ENCODE measurements at places on chromosomes 6 and 20. TPM values are rescaled to one million over a fixed set of nuclear protein-coding genes. Genes with fewer than 3 reads are reported as not detected.

DNA sequence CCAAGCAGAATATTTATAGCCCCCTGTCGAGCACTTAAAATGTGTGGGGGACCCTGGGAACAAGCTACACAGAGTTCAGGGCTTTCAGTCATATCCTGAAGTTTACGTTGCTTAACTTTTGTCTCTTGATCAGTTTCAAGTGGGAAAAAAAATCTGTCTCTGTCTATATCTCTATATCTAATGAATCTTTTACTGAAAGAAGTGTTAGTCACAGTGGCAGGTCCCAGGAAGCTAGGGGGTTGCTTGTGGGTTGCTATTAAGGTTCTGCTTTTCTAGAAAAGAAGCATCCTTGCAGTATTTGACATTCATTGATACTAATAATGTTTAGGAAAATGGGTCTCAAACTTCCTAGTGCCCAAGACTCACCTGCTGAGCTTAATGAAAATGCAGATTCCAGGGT is 76.7 kb upstream of the CLDN20 start:
- DNase-seq = no peak

DNA sequence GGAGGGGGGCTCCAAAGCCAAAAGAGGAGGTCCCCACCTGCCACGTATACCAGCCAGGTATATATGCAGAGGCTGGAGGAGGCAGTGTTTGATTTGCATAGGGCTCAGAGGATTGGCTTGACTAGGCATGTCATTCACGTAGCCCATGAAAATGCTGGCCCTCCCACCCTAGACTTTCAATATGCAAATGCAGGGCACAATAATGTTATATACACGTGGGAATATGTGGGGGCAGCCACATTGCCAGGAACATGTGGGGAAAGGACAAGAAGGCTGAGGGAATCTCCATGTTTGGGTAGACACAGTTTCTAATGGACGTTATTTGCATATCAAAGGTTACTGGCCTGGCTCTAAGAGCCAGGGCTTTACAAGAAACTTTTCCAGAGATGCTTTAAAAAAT is 301.8 kb downstream of the FARS2 start:
- DNase-seq = no peak

CRISP3 gene
- not detected for total RNA-seq

DNA sequence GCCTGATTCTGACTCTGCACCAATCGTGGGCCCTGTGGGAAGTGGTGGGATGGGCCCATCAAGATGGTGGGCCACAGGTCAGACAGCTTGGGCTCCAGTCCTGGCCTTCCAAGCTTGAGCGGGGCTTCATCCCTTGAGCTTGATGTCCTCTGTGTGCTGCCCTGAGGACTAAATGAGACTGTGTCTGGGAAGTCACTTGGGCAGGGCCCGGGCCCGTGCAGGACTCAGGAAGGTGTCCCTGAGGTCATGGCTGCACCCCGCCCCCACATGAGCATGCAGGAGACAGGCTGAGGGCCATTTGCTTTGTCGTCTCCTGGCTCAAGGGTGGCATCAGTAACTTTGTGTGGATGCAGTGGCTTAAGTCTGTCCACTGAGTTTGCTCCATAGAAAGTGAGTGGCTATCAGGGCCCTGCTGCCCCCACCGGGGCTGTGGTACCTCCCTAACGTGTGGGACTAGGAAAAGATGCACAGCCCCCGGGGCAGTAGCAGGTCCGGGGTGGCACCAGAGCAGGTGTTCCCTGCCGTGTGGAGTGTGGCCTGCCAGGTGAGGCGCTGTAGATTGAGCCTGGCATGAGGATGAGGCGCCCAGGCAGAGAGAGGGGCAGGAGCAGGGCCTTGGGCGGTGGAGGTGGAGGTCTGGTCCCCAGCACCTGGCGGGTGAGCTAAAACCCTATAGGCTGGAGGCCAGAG is 298.6 kb downstream of the TAF4 start:
- no peak for DNase-seq

CST5 gene
- not detected for total RNA-seq

GRCh38 chr20:51767867-51768758 is at the start of gene ATP9A:
Gene ATP9A, minus strand, starts transcription at chr20:51768390. Its CDS starts 21 bp downstream, at chr20:51768369.
- no peak for DNase-seq

- DNase-seq = no peak
Observed at GRCh38 chr6:170388113-170388512, 81.6 kb downstream of the FAM120B start.

- no peak for DNase-seq
Observed at GRCh38 chr20:49045440-49046086, 549 bp upstream of the CSE1L start.

DNA sequence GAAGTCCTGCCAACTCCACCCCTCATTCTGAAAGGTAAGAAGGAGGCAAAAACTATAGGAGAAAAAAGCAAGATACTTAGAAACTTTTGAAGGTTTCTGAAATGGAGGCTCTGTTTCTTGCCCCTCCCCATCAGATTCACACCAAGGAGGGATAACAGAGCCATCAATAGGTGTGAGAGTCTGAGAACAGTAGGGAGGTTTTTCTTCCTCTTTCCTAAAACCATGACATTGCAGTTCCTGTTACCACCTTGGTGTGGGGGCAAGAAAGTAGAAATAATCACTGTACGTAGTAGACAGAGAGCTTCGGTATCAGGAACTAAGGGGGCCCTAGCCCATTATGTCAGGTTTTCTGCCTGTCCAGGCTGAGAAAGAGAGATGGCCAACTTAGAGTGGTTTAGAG is 333.3 kb upstream of the SYNCRIP start:
- no peak for DNase-seq

GRCh38 chr6:34555007-34555322 is 1.2 kb downstream of the SPDEF start:
- DNase-seq = no peak

ATF6B gene
- total RNA-seq = 63.9 TPM

DNA sequence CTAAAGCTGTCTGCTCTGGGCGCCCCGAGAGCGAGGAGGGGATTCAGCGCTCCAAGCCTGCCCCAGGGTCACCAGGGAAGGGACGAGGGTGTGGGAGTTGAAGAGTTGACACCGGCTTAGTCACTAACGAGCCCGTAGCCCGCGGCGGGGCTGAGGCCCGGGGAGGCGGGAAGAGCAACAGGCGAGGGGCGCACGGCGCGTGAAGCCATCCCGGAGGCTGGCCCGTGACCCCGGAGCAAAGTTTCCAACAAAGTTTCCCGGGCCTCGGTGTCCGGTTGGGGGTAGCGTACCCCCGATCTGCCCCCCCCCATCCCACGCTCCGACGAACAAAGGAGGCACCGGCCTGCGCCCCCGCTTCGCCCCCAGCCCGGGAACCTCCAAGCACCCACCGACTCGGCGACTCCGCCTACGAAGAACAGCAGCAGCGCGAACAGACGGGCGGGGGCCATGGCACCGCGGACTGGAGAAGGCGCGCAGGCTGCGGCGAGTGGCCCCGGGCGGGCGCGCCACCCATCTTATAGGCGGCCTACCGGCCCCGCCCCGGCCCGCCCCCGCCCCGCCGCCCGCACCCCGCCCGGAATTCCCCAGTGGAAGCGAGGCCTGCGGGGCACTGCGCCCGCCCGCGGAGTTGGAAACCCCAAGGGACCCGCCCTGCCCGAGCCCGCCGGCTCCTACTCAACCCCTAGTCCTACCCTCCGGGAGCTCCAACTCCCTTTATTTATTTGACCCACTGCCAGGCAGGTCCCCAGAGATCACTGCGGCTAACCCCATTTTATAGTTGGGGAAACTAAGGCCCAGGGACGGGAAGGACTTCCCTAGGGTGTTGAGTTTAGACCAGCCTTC is at the start of gene SDC4:
TSS of gene SDC4 (minus strand) at position 489 of the 843 bp plus-strand sequence. CDS start at position 449, 40 bp downstream.
- no peak for DNase-seq

TPD52L1 gene
- total RNA-seq = 64.1 TPM

GRCh38 chr6:127932708-127933107 is 31.9 kb upstream of the THEMIS start:
- DNase-seq = no peak

- no peak for DNase-seq
Observed at GRCh38 chr20:13363473-13363872, 142.4 kb downstream of the ISM1 start.

RAD21L1 gene
- 0.17 TPM for total RNA-seq

GRCh38 chr6:11495565-11496145 is 41.9 kb upstream of the TMEM170B start:
- no peak for DNase-seq

CLDN20 gene
- not detected for total RNA-seq

DNA sequence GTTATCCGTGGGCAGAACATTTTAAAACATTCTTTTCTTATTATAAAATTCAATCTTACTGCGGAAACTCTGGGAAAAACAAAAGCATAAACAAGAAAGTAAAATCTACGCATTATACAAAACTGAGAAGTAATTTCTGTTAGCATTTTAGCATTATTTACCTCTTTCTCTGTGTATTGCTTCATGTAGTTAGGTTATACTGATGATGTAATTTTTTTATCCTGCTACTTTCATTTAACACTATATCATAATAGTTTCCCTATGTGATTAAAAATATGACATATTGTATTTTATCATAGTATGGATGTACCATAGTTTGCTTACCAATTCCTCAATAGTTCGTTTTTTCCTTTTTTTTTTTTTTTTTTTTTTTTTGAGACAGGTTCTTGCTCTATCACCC is 4.2 kb upstream of the GCNT2 start:
- DNase-seq = no peak

DNA sequence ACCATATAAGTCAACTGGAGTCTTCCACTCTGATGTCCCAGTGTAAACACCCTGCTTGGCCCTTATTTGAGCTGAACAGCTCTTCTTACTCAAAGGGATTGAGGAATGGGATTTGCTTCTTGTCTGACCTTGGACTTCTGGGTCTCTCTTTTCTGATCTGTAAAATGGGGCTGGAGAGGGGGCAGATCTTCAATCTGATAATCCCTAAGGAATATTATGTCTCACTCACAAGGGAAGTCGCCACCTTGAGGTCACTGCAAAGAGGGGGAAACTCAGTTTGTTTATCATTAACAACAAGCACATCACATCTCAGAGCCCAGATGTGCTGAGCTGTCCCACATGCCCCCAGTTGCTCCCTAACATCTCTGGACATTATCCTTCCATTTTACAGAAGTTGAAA is 15.1 kb downstream of the KCNS1 start:
- no peak for DNase-seq

- DNase-seq = no peak
Observed at GRCh38 chr6:157186785-157187181, 136.5 kb downstream of the TMEM242 start.

DNA sequence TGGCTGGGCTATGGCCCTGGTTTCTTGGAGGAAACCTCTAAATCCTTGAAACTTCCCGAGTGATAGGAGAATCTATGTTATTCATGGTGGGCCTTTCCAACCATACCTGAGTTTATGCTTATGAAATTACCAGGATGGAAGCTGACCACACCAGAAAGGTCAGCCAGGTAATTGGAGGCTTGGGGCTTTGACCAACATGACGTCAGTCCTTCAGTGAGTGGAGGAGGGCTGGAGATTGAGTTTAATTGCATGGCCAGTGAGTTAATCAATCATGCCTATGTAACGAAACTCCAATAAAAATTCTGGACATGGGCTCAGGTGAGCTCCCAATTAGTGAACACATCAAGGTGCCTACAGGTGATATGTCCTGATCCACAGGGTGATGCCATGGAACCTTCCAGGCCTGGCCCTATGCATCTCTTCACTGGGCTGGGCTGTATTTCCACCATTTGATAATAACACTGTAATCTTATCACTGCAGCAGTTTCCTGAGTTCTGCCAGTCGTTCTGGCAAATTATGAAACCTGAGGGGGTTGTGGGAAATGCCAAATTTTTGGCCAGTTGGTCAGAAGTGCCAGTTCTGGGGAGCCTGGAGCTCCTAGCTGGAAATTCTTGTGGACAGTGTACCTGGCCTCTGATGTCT is 106.5 kb downstream of the CDH26 start:
- no peak for DNase-seq

PLCB1 gene
- 15.8 TPM for total RNA-seq
